ENCODE measurements at places on chromosomes 2 and 18.

GRCh38 chr2:85259879-85260278 lies 67.9 kb downstream of the TGOLN2 start:
- no peak for DNase-seq

DNA sequence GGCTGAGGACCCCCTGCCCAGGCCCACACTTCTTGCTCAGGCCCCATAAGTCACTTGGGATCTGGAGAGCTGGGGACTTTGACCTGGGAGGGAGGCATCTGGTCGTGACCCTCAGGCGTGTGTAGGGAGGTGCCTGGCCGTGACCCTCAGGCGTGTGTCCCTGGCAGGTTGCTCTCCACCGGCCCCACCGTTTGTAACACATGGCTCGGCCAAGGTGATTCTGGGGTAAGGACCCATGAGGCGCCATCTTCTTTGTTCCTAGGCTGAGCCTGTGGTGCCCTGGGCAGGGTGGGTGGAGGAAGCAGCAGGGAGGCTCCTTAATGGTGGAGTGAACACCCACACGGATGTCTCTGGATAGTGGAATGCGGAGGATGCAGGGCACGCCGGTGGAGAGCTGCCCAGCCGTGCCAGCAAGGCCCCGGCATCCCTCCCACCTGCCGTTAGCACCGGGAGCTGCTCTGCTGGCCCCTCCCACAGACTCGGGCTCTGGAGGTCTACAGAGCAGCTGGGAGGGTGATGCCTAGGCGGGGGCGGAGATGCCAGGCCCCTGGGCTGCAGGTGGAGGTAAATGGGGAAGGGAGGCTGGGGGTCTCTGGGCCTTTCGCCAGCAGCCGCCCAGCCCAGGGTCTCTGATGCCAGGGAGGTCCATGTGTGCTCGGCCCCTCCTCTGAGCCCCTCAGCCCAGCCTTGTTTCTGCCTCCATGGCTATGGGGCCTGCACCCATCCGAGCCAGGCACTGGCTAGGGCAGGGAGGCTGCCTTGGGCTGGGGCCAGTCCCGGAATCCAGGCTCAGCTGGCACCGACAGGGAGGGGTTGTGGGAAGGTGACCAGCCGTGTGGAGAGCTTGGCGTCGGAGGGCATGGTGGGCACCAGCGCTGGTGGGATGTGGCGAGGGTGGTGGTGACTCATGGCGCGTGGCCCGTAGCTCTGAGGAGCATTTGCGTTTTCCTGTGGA lies 1.1 kb upstream of the GAL3ST2 start:
- no peak for DNase-seq

DNA sequence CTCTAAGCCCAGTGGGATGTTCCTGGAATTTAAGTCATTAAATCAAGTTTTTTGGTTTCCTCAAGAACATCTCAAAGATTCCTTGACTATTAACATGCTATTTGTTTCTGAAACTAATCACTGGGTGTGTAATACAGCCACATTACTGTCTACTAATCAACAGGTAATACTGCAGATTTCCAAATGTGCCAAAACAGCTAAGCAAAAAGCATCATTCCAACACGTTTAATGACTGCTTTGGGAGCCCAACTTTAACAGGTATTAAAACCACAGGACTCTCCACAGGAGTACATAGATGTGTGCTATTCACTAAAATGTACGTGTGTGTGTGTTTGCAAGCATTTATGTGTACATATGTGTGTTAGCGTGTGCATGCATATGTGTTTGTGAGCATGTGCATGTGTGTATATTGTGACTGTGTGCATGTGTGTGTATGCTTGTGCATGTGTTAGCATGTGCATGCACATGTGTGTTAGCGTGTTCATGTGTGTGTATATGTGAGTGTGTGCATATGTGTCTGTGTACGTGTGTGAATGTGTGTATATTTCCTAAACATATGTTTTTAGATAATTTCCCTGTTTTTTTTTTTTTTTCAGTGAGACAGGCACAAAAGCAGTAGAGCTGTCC lies 80.7 kb downstream of the BCL11A start:
- DNase-seq: no peak

DNA sequence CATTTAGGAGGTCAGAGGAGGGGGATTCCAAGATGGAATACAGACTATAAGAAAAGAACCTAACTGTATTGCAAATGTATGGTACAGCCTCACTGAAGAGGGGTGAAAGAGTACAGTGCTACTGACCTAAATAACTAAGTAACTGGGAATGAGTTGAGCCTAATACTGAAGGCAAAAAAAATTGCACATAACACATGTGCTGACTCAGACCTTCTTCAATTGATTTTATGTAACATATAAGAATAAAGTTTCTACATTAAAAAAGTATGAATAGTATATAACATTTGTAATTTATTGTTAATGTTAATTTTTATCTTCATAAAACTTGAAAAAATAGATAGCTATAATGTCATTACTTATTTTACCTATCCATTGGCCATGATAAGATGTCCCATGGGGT lies 41.7 kb downstream of the MALT1 start:
- DNase-seq: no peak

DNA sequence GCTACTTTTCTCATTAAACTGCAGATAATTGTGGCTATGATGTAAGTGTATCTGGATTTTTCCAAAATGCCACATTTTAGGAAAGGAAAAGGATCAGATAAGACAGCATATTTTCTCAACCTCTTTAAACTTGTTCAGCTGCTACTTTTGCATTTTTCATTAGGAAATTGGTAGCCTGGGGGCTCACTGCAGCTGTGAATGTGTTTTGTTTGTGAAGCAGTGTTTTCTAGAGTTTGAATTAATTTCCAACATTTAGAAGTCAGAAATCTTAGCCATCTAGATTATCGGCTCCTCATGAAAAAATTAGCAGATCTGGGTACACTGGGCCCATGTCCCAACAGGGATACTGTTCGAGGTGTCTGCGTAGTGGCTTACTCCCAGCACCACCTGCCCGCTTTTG lies 56.3 kb upstream of the ZDBF2 start:
- DNase-seq: no peak

DNA sequence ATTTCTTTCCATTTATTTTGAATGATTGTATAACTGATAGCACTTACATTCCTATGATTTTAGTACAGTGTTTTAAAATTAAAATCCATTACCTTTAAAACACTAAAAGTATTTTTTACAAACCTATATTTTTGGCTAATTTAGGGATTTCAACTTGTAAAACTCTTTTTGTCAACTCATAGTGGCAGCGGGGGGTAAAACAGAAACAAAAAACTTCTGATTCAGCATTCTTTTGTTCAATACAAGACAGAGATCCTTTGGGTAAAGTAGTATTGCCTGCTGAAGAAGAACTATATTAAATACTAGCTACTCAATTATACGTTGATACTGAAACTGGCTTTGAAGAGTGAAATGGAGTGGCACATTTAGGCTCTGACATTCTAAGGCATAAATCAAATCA lies 437.4 kb upstream of the CDH19 start:
- no peak for DNase-seq

GRCh38 chr2:230413479-230413878 lies 2.5 kb upstream of the SP100 start:
- DNase-seq: no peak

GRCh38 chr2:229620759-229621158 lies 93.6 kb downstream of the DNER start:
- no peak for DNase-seq
